ENCODE measurements at places on chromosomes 4 and X. TPM values are rescaled to one million over a fixed set of nuclear protein-coding genes. Genes with fewer than 3 reads are reported as not detected.

DNA sequence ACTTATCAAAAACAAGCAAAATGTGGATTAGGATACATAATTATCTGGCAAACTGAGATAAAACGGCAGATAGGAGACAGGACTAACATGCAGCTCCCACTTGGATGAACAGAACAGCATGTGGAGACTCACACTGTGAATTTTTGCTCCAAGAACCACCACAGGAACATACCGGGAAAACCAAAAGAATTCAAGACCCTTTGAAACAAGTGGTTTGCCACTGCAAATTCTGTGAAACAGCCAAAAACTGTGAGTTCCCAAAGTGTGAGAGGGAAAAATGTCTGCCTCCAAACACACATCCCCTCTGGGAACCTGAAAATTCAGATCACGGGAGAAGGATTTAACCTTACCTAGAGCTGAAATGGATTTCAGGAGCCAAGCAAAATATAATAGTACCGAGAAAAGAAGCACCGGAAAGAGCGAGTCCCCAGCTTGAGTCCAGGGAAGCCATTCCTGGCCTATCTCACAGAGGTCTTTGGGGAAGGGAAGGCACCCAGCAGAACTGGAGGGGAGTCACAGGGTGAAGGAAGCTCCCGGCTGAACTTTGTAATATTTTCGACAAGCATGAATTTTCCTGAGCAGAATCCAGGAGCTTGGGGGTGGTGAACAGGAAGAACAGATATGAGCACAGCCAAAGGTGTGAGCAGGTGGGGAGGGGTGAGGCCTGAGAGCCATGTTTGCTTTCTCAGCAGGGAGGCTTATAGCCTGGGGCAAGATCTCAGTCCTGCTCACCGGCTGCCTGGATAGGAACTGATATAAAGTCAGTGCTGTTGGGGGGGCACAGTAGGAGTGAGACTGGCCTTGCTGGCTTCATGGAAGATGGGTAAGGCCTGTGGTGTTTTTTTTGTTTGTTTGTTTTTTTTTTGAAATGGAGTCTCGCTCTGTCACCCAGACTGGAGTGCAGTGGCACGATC is 23.9 kb downstream of the MANBA start:
- no peak for DNase-seq

DNA sequence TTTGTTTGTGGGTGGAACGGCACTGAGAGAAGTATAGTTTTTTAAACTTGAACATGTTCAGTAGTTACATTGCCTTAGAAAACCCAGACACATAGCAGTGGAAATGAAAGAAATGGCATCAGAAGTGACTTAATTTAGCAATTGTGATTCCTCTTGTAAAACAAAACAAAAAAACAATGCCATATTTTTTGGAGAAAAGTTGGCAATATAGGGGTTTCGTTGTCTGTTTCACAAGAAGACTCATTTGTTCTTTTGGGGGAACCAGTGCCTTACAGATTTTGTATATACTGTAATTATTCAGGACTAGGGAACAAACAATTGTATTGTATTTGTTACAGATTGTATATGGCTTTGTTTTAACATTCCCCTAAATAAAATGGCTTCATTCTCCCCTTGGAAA is 390.7 kb downstream of the UNC5C start:
- DNase-seq, result no peak

- no peak for DNase-seq
Measured at GRCh38 chrX:74389016-74389722, 32.1 kb upstream of the SLC16A2 start.

DNA sequence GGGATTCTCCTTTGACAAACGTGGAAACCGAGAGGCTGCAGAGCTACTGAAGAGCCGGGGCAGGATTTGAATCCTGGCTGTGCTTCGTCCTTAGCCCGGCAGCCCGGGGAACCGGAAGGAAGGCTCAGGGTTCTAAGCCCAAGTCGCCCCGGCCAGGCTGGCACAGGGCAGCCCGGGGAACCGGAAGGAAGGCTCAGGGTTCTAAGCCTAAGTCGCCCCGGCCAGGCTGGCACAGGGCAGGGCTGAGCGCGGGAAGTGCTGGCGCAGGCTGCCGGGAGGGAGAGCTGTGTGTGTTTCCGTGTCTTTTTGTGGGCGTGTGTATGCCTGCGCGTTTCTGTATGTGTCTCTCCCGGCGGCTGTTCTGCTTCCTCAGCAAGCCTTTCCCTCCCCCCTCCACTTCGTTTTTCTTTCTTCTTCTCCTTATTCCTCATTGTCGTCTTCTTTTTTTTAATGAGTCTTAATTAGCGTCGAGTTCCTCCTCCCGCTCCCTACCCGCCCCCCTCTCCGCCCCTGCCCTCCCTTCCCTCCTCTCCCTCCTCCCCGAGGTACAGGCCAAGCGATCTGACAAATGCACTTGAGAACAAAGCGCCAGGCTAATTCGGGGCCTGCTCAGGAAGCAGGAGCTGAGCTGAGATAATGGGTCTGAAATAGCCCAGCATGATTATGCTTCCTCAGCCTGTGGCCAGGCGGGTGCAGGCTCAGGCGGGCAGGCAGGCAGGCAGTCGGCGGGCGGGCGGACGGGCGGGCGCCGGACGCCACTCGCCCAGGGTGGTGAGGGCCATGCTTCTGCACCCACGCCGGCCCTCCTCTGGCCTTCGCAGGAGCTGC is 65.9 kb downstream of the EFNB1 start:
- DNase-seq, result peak; percentile 37

DNA sequence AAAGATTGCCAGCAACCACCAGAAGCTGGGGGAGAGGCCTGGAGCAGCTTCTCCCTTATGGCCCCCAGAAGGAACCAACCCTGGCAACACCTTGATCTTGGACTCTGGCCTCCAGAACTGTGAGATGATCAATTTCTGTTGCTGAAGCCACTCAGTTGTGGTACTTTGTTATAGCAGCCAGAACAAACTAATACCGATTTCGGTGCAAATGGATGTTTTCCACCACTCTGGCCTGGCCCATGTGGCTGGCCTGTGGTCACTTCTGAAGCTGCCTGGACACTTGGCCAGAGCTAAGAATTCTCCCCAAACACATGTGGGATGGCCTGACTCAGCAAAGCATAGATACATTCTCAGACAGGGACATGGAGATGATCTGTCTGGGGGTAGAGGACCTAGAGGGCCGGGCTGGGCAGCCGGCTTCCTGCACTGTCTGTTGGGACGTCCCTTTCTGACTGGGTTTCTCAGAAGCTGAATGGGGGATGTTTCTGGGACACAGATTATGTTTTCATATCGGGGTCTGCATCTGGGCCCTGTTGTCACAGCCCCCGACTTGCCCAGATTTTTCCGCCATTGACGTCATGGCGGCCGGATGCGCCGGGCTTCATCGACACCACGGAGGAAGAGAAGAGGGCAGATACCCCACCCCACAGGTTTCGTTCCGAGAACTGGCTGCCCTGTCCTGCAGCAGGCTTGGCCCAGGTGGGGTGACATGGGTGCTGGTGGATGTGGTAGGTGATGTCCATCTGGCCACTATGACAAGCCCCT is 4.1 kb downstream of the FOXP3 start:
- DNase-seq, result no peak

- DNase-seq, result no peak
Measured at GRCh38 chr4:122117743-122118142, 34.4 kb upstream of the BLTP1 start.

DNA sequence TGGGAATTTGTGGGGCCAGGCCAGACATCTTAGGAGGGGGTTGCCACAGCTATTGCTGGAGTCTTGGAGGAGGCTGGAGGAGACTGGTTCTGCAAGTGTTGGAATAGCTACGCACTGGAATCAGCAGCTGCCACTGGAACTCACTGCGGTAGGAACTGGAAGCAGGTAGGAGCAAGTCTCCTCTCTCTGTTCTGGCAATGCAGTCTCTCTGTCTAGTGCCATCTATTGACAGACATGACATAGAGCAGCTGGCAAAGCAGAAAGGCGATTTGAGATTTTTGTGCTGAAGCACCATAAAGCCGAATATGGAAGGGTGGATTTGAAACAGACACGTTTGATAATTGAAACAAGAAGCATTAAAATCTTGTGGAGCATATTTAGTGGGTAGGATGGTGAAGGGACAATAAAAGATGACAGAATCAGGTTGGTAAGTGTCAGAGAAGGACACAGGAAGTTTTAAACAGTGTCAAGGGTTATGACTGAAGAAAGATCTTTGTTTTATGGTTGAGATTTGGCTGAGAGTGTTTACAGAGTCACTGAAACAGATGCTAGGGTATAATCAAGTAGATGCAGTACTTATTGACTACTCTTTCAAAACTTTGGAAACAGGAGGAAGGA is 23.5 kb upstream of the SYNPO2 start:
- no peak for DNase-seq

GRCh38 chr4:143338313-143338712 is 1.6 kb downstream of the GAB1 start:
- no peak for DNase-seq

Gene GRID2
- not detected for total RNA-seq

Gene ATOH1
- total RNA-seq, result not detected

Gene NDUFA1
- total RNA-seq, result 45.4 TPM

Gene GLRA3
- total RNA-seq, result not detected

All from tibial nerve (tissue), 4 donors.